Spleen (tissue), 13 donors: ENCODE measurements at places on chromosomes 4 and X. TPM values are rescaled to one million over a fixed set of nuclear protein-coding genes. Genes with fewer than 3 reads are reported as not detected.

DNA sequence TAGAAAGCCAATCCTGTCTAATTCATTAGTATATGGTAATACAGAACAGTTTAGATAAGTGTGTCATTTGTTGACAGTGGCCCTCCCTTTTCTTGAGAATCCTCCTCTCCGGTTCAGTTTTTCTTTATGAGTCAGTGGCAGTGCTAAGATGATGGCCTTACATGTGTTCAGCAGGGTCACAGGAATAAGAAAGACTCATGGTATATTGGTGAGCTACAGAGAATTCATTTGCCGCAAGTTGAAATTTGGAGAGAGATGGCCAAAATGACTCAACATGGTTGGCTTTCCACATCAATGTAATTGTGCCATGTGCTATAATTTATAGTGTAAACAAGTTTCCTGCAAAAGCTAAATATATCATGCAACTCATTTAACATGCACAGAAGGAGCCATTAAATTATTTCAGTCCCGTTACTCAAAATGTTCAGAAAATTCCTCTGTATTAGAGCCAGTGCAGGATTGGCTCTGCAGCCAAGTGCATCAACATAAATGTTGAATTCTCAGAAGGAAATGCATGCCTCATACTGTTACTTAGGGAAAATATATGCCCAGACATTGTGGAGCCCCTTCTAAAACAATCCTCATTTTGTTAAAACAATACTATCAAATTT, 374.3 kb downstream of the AFF2 start:
- DNase-seq = no peak

GRCh38 chr4:184074677-184075388, 142.8 kb downstream of the ENPP6 start:
- no peak for DNase-seq

DNA sequence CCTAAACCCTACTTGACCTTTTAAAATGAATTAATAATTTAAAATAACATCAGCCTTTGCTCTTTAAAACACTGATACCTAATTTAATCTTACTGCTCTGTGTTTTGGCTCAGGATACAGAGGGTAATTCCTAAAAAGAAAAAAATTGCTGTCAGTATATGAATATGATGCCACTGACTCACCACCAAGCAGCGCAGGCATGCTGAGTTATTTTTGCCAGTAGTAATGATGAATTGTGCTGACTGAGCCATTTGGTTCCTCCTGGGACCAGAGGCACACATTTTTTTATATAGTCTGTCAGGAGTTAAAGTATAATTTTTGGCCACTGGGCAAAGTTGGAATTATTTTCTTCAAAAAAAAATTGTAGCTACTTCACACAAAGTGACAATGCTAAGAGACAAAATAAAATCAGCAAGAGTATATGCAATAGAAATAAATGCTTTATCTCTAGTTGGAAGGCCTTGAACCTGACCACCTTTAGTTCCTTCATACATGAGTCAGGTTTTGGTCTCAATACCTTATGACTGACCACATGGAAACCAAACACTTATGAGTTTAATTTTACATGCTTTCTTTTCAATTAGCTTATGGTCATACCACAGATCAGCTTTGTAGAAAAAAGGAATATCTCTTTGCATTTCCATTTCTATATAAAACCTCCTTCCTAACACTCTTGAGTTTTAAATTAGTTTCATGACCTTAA, 115.1 kb downstream of the PPP3CA start:
- DNase-seq = no peak

DNA sequence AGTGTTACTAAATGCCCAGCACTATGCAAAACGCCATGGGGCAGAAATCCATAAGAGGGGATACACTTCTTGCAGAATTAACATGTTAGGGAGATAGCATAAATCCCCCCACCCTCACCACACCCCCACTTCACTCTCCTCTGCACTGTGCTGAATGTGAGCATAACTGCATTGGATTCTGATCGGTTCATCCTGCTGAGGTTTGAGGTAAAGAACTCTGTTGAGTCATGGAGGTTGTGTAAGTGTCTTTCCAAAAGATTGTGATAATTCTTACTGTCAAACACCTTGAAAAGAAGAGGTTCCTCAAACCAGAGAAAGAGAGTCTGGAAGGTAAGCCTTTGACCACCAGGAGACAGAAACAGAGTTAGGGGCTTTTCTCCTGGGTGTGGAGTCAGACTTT, 43.6 kb downstream of the RBM47 start:
- no peak for DNase-seq

DNA sequence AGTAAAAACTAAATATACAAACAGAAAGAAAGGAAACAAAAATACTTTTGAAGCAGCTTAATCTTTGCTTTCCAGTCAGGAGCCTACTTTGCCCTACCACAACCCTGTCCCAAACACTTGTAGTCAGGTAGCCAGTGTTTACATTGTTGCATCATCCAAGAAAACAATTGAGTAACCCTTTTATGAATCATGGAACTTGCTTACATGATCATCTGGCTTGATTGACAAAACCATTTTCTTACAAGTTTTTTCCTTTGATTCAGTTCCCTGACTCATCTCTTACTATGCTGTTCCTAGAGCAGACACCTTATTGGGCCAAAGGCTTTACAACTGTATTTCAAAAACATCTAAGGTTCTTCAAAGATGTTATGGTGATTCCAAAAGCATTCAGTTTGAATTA, 740.1 kb downstream of the KLHL13 start:
- DNase-seq = no peak

BTC gene
- polyA plus RNA-seq = 0.11 TPM

MAGEA1 gene
- not detected for polyA plus RNA-seq

FGF13 gene
- polyA plus RNA-seq = 2.3 TPM

ITM2A gene
- 17.2 TPM for polyA plus RNA-seq
